Activated naive CD8-positive, alpha-beta T cell treated with anti-CD3 and anti-CD28 coated beads for 36 hours (primary cell): ENCODE measurements at places on chromosomes 4 and X. TPM values are rescaled to one million over a fixed set of nuclear protein-coding genes. Genes with fewer than 3 reads are reported as not detected.
A peak's percentile ranks its signal among the peaks of the same experiment; 100 is the strongest.

GRCh38 chr4:180456928-180457327, 1786.3 kb upstream of the TENM3 start:
- H3K36me3 ChIP-seq = no peaks in the 10 kb centered on the region
- DNase-seq = no peak
- H3K4me3 ChIP-seq = no peak overlapping the region
- peaks cover 3% of the 10 kb centered on the region for H3K4me1 ChIP-seq

- no peak overlapping the region for H3K27ac ChIP-seq
- peaks cover 12% of the 10 kb centered on the region for H3K4me1 ChIP-seq
- peaks cover 76% of the 10 kb centered on the region for H3K27me3 ChIP-seq
Observed at GRCh38 chr4:183797445-183798300, 107.4 kb upstream of the STOX2 start.

DNA sequence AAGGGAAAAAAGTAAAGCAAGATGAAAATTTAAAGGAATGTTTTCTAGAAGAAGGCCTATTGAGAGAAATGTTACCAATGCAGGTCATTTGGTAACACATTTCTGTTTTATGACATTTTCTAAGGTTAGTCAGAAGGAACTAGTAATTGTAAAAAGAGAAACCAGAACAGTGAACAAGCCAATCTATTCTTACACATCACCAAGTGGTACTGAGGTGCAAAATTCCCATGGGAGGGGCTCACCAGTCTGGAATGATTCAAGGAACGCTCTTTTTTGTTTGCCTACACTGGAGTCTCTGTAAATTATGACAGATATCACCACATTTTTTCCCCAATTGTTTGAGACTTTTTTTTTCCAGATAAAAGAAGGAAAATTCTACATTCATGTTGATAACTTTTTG, 404.7 kb upstream of the CNKSR2 start:
- no peaks in the 10 kb centered on the region for H3K27me3 ChIP-seq
- no peak overlapping the region for H3K4me3 ChIP-seq
- no peak overlapping the region for H3K27ac ChIP-seq
- H3K4me1 ChIP-seq = no peaks in the 10 kb centered on the region

GRCh38 chrX:54808109-54808604, 612 bp downstream of the MAGED2 start:
- no peaks in the 10 kb centered on the region for H3K27me3 ChIP-seq
- H3K36me3 ChIP-seq = peaks cover 4% of the 10 kb centered on the region
- peaks cover 2% of the 10 kb centered on the region for H3K4me1 ChIP-seq

DNA sequence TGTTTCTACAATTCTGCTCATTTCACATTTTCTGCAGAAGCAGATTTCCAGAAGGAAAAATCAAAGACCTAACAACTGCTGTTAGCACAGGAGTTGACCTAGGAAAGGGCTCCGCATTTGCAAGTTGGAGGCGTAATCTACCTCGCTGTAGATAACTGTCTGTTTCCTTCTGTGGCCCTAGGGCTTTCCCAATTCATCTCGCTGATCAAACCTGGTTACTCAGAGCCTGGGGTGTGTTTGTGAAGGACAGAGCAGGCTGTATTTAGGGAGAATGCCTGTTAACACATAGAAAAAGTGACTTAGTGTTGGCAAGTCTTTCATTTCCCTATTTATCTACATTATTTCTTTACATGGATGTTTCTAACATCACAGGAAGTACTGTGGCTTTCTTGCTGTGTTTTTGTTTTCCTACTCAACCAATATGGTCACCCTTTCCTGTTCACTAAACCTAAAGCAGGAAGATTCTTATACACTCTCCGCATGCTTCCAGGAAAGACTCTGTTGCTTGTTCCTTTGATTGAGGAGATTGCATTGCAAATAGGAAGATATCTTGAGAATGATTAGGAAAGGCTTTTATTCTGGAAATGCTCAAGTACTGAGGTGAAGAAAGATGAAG, 40.5 kb downstream of the AGA start:
- H3K27ac ChIP-seq = no peak overlapping the region
- peaks cover 29% of the 10 kb centered on the region for H3K4me1 ChIP-seq
- H3K36me3 ChIP-seq = no peaks in the 10 kb centered on the region
- DNase-seq = no peak

DNA sequence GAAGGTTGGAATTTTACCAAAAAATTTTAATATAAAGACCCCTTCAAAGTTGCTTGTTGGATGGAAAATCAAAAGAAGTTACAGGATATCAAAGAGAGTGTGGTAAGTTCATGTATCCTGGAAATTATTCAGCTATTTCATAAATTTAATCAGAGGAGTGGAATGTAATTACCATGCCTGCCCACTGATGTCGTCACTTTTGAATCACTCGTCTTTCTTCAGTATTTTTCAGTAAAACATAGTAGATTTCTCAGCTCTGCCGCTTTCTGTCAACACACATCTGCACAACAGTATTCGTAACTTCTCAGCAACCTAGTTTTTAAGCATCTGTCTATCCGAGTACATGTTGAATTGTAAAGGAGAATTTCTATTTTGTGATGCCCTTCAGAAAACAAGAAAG, 2163.0 kb upstream of the AGA start:
- no peaks in the 10 kb centered on the region for H3K27me3 ChIP-seq
- no peak overlapping the region for H3K27ac ChIP-seq
- DNase-seq = no peak
- no peak overlapping the region for H3K4me3 ChIP-seq
- no peaks in the 10 kb centered on the region for H3K36me3 ChIP-seq
- no peaks in the 10 kb centered on the region for H3K4me1 ChIP-seq

DNA sequence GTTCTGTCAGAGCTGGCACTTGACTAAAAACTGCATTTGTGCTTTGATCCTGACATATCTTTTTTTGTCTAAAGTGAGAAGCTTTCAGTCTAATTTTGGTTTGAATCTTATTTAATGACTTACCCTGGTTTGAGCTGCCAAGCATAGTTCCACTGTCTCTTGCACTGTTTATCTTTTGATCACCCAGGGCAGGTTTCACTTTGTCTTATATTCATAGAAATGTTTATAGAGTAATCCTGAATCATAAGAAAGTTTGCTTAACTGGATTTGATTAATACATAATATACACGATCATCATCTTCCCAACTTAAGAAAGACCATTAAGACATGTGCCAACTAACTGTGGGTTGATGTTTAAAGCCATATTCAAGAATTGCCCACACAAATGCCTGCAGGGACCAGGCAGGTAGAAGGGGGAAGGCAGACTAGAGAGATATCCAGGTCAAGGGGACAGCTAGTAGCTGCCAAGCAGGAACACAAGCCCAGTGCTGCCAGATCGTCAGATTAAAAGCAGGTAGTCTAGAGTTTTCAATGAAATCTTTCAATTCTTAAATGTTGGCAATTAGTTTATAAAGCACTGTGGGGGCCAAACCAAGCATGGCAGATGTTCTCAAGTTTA, 1.9 kb downstream of the GK start:
- H3K27me3 ChIP-seq = no peaks in the 10 kb centered on the region
- peaks cover 19% of the 10 kb centered on the region for H3K36me3 ChIP-seq
- peaks cover 35% of the 10 kb centered on the region for H3K4me1 ChIP-seq
- peak overlapping the region; percentile 73 for H3K4me3 ChIP-seq
- DNase-seq = no peak
- peak overlapping the region; percentile 25 for H3K27ac ChIP-seq

- H3K27ac ChIP-seq = no peak overlapping the region
- no peaks in the 10 kb centered on the region for H3K27me3 ChIP-seq
- H3K36me3 ChIP-seq = peaks cover 5% of the 10 kb centered on the region
- no peak overlapping the region for H3K4me3 ChIP-seq
- DNase-seq = no peak
- H3K4me1 ChIP-seq = peaks cover 14% of the 10 kb centered on the region
Observed at GRCh38 chr4:38734911-38735310, 47.9 kb downstream of the TLR10 start.

DNA sequence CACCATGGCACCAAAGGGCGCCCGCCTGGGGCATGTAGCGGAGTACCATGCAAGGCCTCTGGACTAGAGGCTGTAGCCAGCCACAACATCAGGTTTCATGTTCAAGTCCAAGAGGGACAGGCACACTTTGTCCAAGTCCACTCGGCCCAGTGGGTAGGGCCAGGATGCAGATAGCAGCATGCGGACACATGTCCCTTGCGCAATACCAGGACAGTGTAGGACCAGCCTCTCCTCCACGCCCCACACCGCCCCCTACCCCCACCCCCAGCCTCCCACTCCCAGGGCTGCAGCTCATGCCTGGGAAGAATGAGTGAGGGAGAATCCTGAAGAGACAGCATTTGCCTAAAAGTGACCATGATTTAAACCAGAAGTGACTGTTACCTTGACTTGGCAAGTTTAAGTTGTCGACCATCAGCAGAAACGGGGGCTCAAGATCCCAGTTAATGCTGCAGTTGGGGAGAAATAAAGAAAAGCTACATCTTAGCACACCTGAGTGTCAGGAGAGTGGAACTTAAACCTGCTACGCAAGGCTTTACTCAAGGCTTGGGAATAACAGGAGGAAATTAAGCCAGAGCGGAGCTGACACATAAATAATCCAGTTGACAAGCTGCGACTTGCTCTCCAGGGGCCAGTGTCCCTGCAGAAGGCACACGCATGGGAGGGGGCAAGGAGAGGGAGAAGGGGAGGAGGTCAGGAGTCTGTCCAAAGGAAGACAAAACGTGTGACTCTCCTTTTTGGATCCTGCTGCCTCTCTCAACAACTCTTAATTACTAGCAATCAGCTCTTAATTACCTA, 221.7 kb downstream of the BCOR start:
- H3K27ac ChIP-seq = no peak overlapping the region
- H3K4me3 ChIP-seq = no peak overlapping the region
- H3K36me3 ChIP-seq = peaks cover 4% of the 10 kb centered on the region
- peaks cover 28% of the 10 kb centered on the region for H3K4me1 ChIP-seq

- no peak overlapping the region for H3K4me3 ChIP-seq
- no peak overlapping the region for H3K27ac ChIP-seq
- no peaks in the 10 kb centered on the region for H3K36me3 ChIP-seq
- peaks cover 13% of the 10 kb centered on the region for H3K27me3 ChIP-seq
- peaks cover 8% of the 10 kb centered on the region for H3K4me1 ChIP-seq
Observed at GRCh38 chr4:80331693-80332092, 3.8 kb upstream of the CFAP299 start.

ADRA2C gene
- total RNA-seq = not detected

GRCh38 chrX:17377091-17377717, 2.2 kb downstream of the NHS start:
- peak overlapping the region; percentile 77 for H3K27ac ChIP-seq
- H3K4me1 ChIP-seq = peaks cover 10% of the 10 kb centered on the region
- peak; percentile 55 for DNase-seq
- peak overlapping the region; percentile 73 for H3K4me3 ChIP-seq

GRCh38 chr4:14386196-14386595, 616.1 kb upstream of the CPEB2 start:
- H3K4me1 ChIP-seq = no peaks in the 10 kb centered on the region
- H3K27ac ChIP-seq = no peak overlapping the region
- peaks cover 4% of the 10 kb centered on the region for H3K27me3 ChIP-seq

DNA sequence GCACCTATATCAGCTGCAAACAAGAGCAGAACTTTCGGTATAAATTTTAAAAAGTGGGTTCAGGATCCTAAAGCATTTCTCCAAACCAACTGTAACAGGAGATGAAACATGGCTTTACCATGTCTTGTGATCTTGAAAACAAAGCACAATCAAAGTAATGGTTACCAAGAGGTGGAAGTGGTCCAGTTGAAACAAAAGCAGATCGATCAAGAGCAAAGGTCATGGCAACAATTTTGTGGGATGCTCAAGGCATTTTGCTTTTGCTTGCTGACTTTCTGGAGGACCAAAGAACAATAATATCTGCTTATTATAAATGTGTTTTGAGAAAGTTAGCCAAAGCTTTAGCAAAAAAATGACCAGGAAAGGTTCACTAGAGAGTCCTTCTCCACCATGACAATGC, 116.9 kb upstream of the RAP2C start:
- no peak overlapping the region for H3K4me3 ChIP-seq
- no peaks in the 10 kb centered on the region for H3K27me3 ChIP-seq
- H3K4me1 ChIP-seq = no peaks in the 10 kb centered on the region
- no peaks in the 10 kb centered on the region for H3K36me3 ChIP-seq
- no peak overlapping the region for H3K27ac ChIP-seq
- DNase-seq = no peak

CDKL2 gene
- total RNA-seq = 0.60 TPM

SLC10A4 gene
- not detected for total RNA-seq

OCRL gene
- total RNA-seq = 3.9 TPM

DNA sequence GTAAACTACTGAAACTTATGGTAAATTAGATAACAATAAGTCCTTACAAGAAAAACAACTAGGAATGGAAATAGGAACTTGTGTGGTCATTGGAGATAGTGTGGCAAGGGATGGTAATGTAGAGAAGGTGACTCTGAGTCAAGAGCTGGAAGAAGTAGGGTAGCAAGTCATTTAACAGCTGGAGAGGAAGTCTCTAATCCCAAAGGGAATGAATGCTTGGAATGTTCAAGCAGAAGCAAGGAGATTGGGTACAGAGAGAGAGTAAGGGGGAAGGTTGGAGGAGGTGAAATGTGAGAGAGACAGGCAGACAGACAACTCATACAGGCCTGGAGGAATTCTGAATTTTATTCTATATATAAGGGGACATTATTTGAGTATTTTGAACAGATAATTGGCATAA, 260.6 kb upstream of the MAD2L1 start:
- no peaks in the 10 kb centered on the region for H3K36me3 ChIP-seq
- H3K27me3 ChIP-seq = no peaks in the 10 kb centered on the region
- H3K27ac ChIP-seq = no peak overlapping the region
